Activated gamma-delta T cell (primary cell): ENCODE measurements at places on chromosomes 4 and X.

DNA sequence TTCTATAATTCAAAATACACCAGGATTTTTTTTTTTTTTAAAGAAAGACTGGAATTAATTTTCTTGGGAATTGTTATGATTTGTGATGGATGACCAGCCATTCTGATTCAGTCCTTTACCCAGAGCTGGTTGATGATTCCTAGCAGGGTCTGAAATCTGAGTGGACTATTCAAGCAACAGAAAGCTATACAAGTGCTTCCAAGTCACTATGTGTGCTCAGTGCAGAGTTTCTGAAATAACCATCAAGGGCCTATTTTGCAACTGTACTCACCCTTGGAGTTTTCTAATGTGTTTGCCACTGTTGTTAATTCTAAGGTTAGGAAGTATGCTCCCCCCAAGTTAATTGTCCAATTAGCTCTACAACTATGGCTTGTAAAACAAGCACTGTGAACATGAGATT, 137.7 kb upstream of the RAPGEF2 start:
- no peak for DNase-seq

DNA sequence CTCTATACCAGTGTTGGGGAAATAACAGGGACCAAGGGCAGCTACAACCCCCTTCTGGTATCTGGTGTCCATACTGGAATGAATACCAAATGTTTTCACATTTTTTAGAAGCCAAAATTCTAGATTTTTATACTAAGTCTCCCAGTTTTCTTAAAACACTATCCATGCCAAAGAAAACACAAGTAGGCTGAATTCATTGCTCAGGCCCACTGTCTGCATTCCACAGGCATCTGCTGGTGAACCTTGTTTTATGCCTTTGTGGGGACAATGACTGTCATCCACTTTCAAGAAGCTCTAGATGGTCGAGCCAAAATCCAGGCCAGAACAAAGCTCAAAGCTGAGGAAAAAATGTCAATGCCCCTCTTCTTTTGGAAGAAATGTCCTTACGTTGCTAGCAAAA, 213.4 kb upstream of the RASGEF1B start:
- DNase-seq = no peak

DNA sequence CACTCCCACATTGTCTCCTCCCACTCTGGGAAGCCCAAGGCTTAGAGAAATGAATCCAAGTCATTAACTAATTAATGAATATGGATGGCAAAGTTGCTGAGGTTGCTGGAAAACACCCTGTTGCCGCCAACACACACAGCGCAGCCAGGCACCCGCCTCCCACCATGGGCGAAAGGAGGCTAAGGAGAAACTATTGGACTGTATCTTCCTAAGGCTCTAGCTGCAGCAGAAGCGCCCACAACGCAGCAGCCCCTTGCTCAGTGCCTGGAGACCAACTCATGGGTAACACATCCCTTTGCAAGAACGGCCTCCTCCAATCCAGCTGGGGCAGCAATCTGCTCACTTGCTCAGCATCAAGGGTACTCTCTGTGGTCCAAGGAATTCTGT, 34.2 kb downstream of the TSC22D3 start:
- DNase-seq = peak; percentile 11

DNA sequence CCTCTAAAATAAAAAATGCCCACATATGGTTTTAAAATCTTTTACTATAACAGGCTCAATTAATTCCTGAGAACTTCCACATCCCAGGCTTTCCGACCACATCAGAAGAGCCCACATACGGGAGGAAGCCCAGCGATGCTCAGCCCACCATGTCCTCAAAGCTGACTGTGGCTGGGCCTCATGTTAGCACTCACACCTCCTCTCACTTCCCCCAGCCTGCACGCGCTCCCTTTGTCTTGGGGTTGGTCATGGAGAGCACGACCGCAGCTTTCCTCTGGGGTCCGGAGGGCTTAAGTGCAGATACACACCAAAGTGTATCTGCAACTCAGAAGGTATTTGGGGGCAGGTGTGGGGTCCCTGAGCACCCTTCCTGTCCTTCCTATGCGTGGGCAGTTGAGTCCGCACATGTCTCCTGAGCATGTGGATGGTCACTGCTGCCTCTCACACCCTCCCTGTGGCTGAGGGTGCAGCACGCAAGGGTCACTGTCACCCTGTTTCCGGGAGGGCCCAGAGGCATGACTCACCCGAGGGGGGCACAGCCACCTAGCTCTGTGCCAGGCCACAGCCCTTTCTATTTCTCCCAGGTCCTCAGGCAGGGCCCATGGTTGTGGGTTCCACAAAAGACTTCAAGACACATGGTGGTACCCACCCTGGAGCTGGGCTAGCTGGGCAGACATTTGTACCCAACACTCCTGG, 21.2 kb downstream of the WDR1 start:
- no peak for DNase-seq

- no peak for DNase-seq
These were observed 13.2 kb downstream of the DGKQ start for GRCh38 chr4:960140-960635.

- DNase-seq = no peak
These were observed 210.7 kb upstream of the IGFBP7 start for GRCh38 chr4:57320849-57321248.

- no peak for DNase-seq
These were observed 8.1 kb downstream of the ETDB start for GRCh38 chrX:135112096-135112729.

GRCh38 chr4:128525387-128525786, 237.8 kb upstream of the PGRMC2 start:
- DNase-seq = no peak

- no peak for DNase-seq
These were observed 1.5 kb upstream of the CPLX1 start for GRCh38 chr4:827209-828081.
